ENCODE measurements at places on chromosomes 3 and 15.

DNA sequence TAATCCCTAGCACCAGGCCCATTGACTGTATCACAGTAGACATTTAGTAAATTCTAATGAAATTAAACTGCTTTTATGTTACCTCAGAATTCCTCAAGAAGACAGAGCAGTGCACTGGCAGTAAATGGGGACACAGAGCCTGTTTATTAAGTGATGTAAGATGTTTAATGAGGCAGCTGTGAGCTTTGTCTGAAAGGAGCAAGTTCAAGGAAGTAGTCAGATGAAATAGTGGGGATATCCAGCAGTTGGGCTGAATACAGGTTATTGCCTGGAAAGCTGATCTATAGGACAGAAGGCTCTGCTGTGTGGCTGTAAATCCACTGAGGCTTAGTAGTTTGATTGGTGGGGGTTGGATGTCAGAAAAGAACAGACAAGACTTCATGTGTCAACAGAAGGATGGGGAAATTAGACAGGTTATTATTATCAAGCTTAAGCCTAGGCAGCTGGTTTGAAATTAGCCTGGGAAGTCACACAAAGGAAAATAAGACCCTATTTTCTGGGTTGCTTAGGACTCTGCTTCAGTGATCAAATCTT, 62.2 kb downstream of the PFN2 start:
- DNase-seq = no peak

- no peak for DNase-seq
These were observed 18.2 kb downstream of the COL8A1 start for GRCh38 chr3:99656624-99657023.

- DNase-seq = no peak
These were observed 1.3 kb downstream of the OCA2 start for GRCh38 chr15:28097656-28098359.

DNA sequence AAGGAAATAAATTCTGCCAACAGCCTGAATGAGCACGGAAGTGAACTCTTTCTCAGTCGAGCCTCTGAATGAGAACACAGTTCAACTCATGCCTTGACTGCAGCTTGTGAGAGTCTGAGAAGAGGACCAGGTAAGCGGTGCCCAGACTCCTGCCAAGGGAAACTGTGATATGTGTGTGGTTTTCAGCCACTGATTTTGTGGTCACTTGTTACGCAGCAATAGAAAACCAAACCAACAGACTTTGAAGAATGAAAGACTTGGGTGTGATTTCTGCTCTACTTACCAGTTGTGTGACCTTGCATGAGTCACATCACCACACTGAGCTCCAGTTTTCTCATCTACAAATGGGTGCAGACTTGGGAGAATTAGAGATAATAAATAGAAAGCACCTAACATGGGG, 30.6 kb upstream of the FAM107A start:
- no peak for DNase-seq

GRCh38 chr3:4939276-4939675, 40.0 kb upstream of the BHLHE40 start:
- DNase-seq = peak; percentile 19

DNA sequence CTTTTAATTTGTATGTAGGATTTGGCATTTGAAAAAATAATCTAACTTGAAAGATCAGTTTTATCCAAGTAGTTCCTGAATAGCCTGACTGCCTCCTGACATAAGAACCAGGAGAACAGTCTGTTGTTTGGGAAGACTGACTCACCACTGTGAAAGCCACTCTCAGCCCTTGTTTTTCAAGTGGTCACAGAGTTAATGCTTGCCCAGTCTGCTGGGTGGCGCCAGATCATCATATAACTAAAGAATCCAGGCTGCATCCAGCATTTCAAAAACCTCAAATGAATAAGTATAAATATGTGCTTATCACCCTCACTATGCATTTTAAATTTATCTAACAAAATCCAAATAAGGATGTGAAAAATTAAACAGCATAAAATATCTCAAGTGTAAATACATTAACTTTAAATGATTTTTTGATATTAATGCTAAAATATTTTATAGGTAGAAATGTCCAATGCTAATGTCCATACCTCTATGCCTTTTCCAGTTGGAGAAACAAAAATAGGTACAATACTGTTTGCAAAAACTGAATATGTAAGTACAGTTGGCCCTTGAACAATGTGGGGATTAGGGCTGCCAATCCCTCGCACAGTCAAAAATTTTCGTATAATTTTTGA, 26.9 kb upstream of the ZBBX start:
- peak; percentile 74 for DNase-seq

DNA sequence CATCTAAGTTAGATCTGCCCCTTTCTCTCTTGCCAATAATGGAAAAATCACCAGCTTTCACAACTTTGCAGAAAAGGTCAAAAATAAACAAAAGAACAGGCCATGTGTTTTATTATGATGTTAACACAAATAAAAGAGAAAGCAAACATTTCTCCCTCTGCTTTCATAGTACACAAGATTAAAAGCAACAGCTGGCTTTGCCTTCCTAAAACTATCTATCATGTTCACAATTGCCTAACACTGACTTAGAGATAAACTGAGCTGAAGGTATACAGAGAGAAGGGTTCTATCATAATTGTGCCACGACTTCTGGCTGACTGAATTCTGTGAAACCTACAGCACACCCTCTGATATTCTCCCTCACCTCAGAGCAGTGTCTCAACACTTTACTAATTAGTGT, 29.4 kb downstream of the AADAC start:
- no peak for DNase-seq

- no peak for DNase-seq
These were observed 1.2 kb upstream of the ADAMTSL3 start for GRCh38 chr15:83652626-83653204.

DNA sequence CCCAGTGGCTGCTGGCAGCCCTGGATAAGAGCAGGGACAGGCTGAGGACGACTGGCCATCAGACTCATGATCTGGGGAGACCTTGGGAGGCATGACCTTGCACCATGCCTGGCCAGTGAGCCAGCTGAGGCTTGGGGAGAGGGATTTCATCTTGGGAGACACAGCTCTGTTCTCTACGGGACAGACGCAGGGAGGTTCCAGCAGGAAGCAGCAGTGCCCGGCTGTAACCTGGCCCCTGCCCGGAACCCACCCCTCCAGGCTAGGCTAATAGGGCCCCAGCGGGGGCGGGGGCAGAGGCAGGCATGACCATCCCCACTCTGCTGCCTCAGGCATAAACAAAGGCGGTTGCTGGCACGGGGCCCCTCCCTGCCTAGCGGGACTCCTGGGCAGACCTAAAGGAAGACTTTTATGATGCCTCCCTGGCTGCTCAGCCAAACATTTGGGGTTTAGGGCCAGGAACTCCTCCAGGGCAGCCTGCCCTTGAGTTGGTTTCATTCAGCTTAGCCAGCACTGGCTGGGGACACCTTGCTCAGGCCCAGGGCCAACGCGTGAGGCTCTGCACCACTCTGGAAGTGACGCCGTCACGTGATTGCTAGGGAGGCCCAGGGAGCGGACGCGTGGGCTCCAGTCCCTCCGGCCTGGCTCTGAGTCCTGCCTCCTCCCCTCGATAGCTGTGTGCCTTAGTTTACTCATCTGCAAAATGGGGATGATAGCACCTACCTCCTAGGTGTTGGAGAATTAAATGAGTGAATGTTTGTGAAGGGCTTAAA, 27.6 kb downstream of the HDAC11 start:
- DNase-seq = peak; percentile 66

DNA sequence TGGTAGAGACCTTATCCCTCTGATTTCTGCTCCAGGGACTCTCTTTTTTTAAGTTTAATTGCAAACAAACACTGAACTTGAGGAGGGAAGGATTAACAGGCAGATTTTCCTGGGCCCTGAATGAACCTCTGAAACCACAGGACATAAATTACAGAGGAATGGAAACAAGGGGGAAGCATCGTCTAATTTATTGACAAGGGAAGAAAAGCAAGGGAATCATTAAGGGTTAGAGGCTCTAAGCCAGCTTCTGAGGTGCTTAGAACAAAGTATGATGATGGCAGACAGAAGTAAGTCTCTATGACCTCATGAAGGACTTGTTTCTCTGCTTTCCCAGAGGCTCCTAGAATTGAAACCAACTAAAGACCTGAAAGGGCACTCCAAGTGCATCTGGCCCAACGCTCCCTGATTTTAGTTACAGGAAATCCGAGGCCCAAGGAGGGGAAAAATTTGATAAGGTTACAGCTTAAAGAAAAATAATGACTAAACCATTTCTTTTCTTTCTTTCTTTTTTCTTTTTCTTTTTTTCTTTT, 244.7 kb upstream of the NR2E3 start:
- DNase-seq = no peak

DNA sequence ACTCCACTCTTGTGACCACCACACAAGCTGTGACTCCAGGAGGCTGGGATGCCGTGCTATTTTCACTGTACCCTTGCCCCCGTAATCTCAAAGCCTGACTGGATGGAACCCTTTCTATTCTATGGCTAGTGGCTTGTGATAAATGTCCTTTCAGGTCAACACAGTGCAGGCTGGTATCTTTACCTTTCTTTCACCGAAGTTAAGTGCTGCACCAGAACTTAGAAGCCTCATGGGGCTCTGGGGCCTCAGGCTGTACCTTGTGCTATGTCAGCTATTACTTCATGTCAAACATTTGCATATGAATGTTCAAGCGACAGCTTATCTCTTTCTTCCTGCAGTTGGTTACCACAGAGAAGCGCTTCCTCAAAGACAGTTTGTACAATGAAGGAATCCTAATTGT, 66.8 kb downstream of the RPL39L start:
- no peak for DNase-seq

DNA sequence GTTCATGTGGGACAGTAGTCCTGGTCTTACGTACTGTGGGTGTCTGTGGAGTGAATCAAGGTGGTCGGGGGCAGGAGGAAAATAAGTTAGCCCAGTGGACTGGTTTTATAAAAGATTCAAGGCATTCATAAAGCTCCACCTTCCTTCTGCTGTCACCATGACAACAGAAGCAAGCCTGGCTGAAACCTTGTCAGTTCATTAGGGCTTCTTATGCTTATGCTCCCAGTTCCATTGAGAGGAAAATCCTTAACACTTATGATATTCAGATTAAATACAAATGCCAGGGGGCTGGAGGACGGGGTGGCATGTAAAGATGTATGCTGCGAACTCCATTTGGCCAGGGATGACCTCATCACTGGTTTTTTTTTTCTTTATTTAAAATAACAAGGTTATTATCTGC, 283.1 kb upstream of the ATP10A start:
- DNase-seq = no peak

DNA sequence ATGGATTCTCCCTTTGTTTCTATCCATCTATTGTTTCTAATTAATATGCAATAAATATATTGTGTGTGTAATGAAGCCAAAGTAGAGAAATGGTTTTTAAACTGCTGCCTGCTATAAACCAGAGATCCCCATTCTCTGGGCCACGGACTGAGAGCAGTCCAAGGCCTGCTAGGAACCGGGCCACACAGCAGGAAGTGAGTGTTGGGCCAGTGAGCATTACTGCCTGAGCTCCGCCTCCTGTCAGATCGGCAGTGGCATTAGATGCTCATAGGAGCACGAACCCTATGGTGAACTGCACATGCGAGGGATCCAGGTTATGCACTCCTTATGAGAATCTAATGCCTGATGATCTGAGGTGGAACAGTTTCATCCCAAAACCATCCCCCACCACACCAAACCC, 85.2 kb upstream of the POMGNT2 start:
- DNase-seq = peak; percentile 79

DNA sequence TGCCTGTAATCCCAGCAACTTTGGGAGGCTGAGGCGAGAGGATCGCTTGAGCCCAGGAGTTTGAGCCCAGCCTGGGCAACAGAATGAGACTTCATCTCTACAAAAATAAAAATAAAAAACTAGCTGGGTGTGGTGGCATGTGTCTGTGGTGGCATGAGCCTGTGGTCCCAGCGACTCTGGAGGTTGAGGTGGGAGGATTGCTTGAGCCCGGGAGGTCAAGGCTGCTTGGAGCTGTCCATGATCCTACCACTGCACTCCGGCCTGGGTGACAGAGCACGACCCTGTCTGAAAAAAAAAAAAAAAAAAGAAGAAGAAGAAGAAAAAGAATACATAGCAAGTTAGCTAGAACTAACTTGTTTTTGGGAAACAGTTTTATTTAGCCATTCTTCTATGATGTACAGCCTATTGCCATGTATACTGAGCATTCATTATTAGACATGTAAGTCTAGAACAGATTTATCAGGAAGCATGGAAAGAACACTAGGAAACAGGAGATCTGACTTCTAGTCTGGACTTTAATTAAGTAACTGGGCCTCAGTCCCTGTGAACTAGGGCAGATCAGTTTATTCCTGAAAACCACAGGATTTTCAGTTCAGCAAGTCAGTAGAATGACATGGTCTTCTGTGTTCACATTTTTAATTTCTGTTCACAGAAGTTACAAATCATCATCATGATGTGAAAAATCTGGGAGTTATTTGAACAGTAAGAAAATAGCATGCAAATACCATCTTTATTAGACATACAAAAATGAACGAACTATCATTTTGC, 65.5 kb downstream of the KAT2B start:
- no peak for DNase-seq

- DNase-seq = peak; percentile 44
These were observed 5.6 kb downstream of the TIGIT start for GRCh38 chr3:114299421-114299820.

GRCh38 chr3:63022114-63022513, 146.9 kb upstream of the CADPS start:
- DNase-seq = no peak

DNA sequence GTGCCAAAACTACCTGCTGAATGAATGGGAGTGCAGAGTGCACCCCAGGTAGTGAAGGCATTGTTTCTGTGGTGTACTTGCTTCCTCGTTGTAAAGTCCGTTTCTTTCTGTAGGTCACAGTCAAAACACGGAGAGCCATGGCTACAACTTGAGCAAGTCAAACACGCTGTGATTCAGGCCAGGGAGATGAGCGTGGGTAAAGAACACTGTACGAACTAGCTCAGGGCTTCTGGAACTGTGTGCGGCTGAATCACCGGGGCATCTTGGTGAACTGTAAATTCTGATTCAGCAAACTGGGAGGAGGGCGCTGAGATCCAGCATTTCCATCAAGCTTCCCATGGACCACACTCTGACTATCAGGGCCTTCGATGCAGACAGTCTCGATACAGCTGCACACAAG, 5.0 kb upstream of the TNK2 start:
- no peak for DNase-seq

- DNase-seq = no peak
These were observed 251.0 kb upstream of the MCTP2 start for GRCh38 chr15:93980261-93980911.

- no peak for DNase-seq
These were observed 49.8 kb downstream of the RSRC1 start for GRCh38 chr3:158159714-158160113.

GRCh38 chr15:67381416-67382045, 126.9 kb downstream of the IQCH start:
- DNase-seq = no peak

Measured in ELR (cell line).